ENCODE measurements at places on chromosomes 7 and 10. TPM values are rescaled to one million over a fixed set of nuclear protein-coding genes. Genes with fewer than 3 reads are reported as not detected.
A peak's percentile ranks its signal among the peaks of the same experiment; 100 is the strongest.

AKR1E2 gene
- total RNA-seq: 1.1 TPM

- H3K27ac ChIP-seq: peak overlapping the region; percentile 74
- H3K36me3 ChIP-seq: peaks cover 8% of the 10 kb centered on the region
- H3K27me3 ChIP-seq: no peaks in the 10 kb centered on the region
- H3K4me1 ChIP-seq: peaks cover 38% of the 10 kb centered on the region
- peak overlapping the region; percentile 98 for H3K4me3 ChIP-seq
Observed at GRCh38 chr7:77538281-77539212, 1.5 kb downstream of the PTPN12 start.

- no peak for DNase-seq
- H3K36me3 ChIP-seq: no peaks in the 10 kb centered on the region
- no peak overlapping the region for H3K4me3 ChIP-seq
- no peaks in the 10 kb centered on the region for H3K4me1 ChIP-seq
Observed at GRCh38 chr10:22285130-22285529, 31.1 kb upstream of the COMMD3 start.

GRCh38 chr10:70758757-70759514, 26.2 kb downstream of the TBATA start:
- H3K27ac ChIP-seq: no peak overlapping the region
- H3K4me3 ChIP-seq: no peak overlapping the region
- H3K27me3 ChIP-seq: peaks cover 6% of the 10 kb centered on the region
- H3K36me3 ChIP-seq: no peaks in the 10 kb centered on the region
- no peaks in the 10 kb centered on the region for H3K4me1 ChIP-seq
- DNase-seq: no peak

EMX2 gene
- not detected for total RNA-seq

DNA sequence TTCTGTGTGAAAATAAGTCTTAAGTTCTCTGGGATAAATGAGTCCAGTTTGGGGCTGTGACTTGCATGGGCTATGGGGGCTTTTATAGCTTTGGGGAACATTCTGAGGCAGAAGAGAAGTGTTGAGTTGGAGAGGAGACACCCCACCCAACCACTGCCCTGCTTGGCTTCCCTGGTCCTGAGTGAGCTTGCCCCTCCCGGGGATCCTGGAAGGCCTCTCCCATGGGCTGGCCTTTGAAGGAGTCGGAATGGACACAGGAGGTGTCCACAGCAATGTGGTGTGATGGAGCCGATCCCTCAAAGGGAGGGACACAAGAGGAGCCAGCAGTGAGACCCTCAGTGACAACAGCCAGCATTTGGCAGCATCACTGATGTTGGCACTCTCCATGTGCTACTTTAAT, 89.8 kb downstream of the GLRX3 start:
- DNase-seq: no peak
- no peaks in the 10 kb centered on the region for H3K4me1 ChIP-seq
- H3K27me3 ChIP-seq: peaks cover 6% of the 10 kb centered on the region
- no peak overlapping the region for H3K4me3 ChIP-seq
- no peak overlapping the region for H3K27ac ChIP-seq

DNA sequence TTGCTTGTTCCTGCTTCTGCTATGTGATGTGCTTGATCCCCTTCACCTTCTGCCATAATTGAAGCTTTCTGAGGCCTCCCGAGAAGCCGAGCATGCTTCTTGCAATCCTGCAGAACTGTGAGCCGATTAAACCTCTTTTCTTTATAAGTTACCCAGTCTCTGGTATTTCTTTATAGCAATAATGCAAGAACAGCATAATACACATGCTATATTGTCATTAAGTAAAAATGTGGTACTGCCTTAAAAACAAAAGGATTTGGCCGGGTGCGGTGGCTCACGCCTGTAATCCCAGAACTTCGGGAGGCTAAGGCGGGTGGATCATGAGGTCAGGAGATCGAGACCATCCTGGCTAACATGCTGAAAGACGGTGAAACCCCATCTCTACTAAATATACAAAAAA, 59.6 kb upstream of the ANAPC16 start:
- H3K27me3 ChIP-seq: no peaks in the 10 kb centered on the region
- no peak for DNase-seq
- H3K36me3 ChIP-seq: peaks cover 42% of the 10 kb centered on the region
- no peaks in the 10 kb centered on the region for H3K4me1 ChIP-seq

GRCh38 chr7:112084520-112084971, 121.7 kb downstream of the DOCK4 start:
- DNase-seq: no peak
- peaks cover 46% of the 10 kb centered on the region for H3K4me1 ChIP-seq
- H3K4me3 ChIP-seq: peak overlapping the region; percentile 5
- H3K27ac ChIP-seq: no peak overlapping the region

DNA sequence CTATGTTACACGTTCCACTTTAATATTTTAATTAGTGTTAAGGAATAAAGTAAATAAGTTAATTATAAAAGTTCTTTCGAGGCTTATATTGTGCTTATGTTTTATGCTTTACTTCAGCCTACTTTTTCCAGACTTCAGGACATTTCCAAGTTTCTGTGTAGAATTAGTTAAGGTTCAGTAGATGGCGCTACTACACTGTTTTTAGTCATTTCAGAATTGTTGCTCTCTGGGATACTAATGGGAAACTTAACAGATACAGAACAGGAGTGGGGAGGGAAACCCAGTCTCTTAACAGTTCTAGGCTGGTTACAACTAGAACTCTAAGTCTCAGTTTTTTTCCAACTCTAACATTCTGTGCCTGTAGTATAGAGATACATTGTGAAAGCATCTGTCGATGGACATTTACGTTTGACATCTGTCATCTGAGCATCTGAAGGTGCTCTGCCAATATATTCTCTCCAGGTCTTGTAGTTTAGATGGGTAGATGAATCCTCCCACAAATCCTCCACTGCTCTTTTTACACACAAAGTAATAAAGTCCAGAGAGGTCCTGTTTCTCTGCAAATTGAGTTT, 56.8 kb upstream of the FAM171A1 start:
- no peaks in the 10 kb centered on the region for H3K4me1 ChIP-seq
- H3K27me3 ChIP-seq: peaks cover 2% of the 10 kb centered on the region
- H3K36me3 ChIP-seq: no peaks in the 10 kb centered on the region
- no peak overlapping the region for H3K27ac ChIP-seq

DNA sequence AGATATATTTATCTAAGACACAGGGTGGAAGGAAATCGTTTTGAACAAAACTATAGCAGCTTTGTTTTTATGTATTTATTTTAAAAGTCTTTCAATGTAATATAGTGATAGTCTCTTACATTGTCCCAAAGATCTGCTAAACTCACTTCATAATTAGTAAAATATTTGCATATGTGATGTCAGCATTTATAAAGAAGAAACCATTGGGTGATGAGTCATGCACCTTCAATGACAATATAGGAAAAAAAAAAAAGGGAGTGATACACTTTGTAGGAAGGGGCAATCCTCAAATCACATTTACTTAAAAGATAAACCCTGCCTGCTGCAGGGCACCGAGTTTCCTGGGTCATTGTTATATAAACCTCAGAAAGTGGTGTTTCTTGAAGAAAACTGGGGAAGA, 112.4 kb upstream of the SEMA3C start:
- no peaks in the 10 kb centered on the region for H3K36me3 ChIP-seq
- no peaks in the 10 kb centered on the region for H3K4me1 ChIP-seq
- no peak overlapping the region for H3K27ac ChIP-seq
- no peak overlapping the region for H3K4me3 ChIP-seq
- DNase-seq: no peak
- H3K27me3 ChIP-seq: no peaks in the 10 kb centered on the region

HMX2 gene
- total RNA-seq: 0.13 TPM

MBL2 gene
- total RNA-seq: not detected

ITIH2 gene
- total RNA-seq: not detected

PILRA gene
- 2.2 TPM for total RNA-seq

GRCh38 chr7:117829450-117830117, 43.7 kb downstream of the CTTNBP2 start:
- no peaks in the 10 kb centered on the region for H3K36me3 ChIP-seq
- no peaks in the 10 kb centered on the region for H3K27me3 ChIP-seq
- H3K27ac ChIP-seq: no peak overlapping the region
- DNase-seq: no peak
- H3K4me3 ChIP-seq: no peak overlapping the region

JCAD gene
- not detected for total RNA-seq

RNF32 gene
- 2.9 TPM for total RNA-seq

GRCh38 chr10:24434961-24435360, 226.0 kb downstream of the KIAA1217 start:
- no peaks in the 10 kb centered on the region for H3K4me1 ChIP-seq
- no peaks in the 10 kb centered on the region for H3K36me3 ChIP-seq
- DNase-seq: no peak
- H3K27me3 ChIP-seq: no peaks in the 10 kb centered on the region

GRCh38 chr7:82839555-82839954, 323.1 kb downstream of the PCLO start:
- H3K36me3 ChIP-seq: no peaks in the 10 kb centered on the region
- H3K27me3 ChIP-seq: no peaks in the 10 kb centered on the region
- no peak overlapping the region for H3K4me3 ChIP-seq
- H3K4me1 ChIP-seq: no peaks in the 10 kb centered on the region

ITPRID1 gene
- not detected for total RNA-seq

GRCh38 chr10:3469639-3470020, 297.0 kb upstream of the PITRM1 start:
- H3K4me3 ChIP-seq: no peak overlapping the region
- H3K4me1 ChIP-seq: peaks cover 22% of the 10 kb centered on the region
- no peaks in the 10 kb centered on the region for H3K36me3 ChIP-seq
- DNase-seq: no peak
- H3K27me3 ChIP-seq: no peaks in the 10 kb centered on the region
- H3K27ac ChIP-seq: no peak overlapping the region

DNA sequence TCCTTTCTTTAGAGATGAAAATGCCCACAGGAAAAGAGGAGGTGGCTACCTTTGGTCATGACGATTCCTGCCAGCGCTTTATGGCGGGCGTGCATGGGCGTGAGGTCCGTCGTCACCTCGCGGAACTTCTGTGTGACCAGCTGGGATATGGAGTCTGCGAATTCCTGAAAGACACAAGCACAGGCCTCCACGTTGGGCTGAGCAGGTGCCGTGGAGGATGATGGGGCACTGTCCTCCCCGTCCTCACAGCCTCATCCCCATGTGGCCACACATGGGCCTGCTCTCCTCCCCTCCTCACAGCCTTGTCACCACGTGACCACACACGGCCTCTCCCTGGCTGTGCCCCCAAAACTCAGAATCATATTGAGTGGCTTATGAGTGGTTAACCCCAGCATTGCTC, 214.7 kb downstream of the WDR37 start:
- H3K4me1 ChIP-seq: no peaks in the 10 kb centered on the region
- H3K4me3 ChIP-seq: no peak overlapping the region
- no peaks in the 10 kb centered on the region for H3K27me3 ChIP-seq
- no peak overlapping the region for H3K27ac ChIP-seq
- DNase-seq: no peak
- H3K36me3 ChIP-seq: no peaks in the 10 kb centered on the region

RASA4 gene
- total RNA-seq: 57.6 TPM

- H3K4me1 ChIP-seq: no peaks in the 10 kb centered on the region
- no peak overlapping the region for H3K27ac ChIP-seq
- DNase-seq: no peak
- no peak overlapping the region for H3K4me3 ChIP-seq
Observed at GRCh38 chr10:116300542-116300941, 23.7 kb upstream of the CCDC172 start.

DNA sequence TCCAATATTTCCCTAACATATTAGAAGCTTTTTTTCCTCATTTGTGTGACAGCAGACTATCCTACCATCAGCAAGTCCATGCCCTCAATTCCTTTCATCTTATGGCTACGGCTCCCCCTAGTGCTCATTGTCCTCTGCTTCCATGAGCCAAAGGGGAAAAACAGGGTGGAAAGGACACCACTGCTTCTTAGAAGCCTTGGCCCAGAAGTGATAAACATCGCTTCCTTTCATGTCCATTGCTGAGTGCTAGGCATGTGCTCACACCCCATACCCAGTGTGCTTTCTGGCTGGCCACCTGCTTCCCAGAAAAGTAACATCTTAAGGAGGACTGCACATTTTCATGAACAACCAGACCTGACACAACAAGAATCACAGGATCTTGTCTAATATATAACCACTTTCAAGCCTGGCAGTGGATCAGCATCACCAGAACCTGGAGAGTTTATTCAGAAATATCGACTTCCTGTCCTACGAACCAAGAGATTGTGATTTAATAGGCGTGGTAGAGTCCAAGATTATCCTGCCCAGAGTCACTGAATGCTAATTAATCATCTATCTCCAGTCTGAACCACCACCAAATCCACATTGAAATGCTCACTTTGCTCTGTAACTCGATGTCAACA, 650.5 kb upstream of the SORCS1 start:
- no peaks in the 10 kb centered on the region for H3K4me1 ChIP-seq
- no peak overlapping the region for H3K27ac ChIP-seq
- DNase-seq: no peak
- no peaks in the 10 kb centered on the region for H3K36me3 ChIP-seq
- no peaks in the 10 kb centered on the region for H3K27me3 ChIP-seq
- H3K4me3 ChIP-seq: no peak overlapping the region

RET gene
- total RNA-seq: 0.05 TPM

CACNA2D1 gene
- total RNA-seq: not detected

NEBL gene
- not detected for total RNA-seq

PRKG1 gene
- not detected for total RNA-seq

DNA sequence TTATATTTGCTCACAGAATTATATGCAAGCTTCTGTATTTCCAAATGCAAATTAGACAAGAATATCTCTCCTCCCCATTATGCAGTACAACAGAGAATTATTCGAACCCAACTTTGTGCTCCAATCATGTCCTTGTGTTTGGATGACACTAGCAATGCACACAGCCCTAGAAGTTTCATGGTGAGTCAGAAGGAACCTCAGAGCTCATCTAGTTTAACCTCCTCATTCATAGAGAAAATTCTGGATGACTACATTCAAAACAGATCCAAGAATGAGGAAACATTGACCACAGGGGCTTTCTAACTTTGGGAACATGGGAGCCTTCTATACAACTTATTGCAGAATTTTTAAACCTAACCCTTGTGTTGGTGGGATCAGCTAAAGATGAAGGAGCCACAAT, 12.8 kb upstream of the ARID5B start:
- DNase-seq: no peak
- no peaks in the 10 kb centered on the region for H3K27me3 ChIP-seq
- no peak overlapping the region for H3K27ac ChIP-seq

DNA sequence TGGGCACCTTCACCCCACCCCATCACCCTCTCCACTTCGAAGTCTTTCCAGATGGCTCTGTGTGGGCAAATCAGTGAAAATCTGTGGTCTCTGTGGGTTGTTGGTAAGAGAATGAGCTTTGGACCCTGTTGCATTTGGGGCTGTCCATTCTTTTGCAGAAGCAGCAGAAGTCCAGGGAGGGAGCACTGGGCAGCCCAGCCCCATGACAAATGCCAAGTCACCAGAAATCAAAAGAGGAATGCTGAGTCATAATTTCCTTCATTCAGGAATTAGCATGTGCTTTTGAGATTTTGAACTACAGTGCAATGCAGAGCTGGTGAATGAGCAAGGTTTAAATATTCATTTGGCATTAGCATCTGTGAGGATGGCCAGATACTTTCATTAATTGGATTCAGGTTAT, 556.2 kb downstream of the LRMDA start:
- no peak overlapping the region for H3K27ac ChIP-seq
- no peak for DNase-seq
- H3K4me3 ChIP-seq: no peak overlapping the region
- H3K4me1 ChIP-seq: no peaks in the 10 kb centered on the region

All from activated B cell treated with CpG ODN at 0.5 μM for 24 hours (primary cell).